ENCODE measurements at places on chromosomes 1 and 21.

- no peak overlapping the region for H3K4me3 ChIP-seq
- H3K27me3 ChIP-seq = no peaks in the 10 kb centered on the region
- no peaks in the 10 kb centered on the region for H3K36me3 ChIP-seq
- no peak for DNase-seq
These were observed 868.2 kb upstream of the CXADR start for GRCh38 chr21:16644685-16645084.

- no peak for DNase-seq
- H3K4me1 ChIP-seq = peaks cover 20% of the 10 kb centered on the region
- no peak overlapping the region for H3K4me3 ChIP-seq
- H3K27me3 ChIP-seq = no peaks in the 10 kb centered on the region
- H3K27ac ChIP-seq = no peak overlapping the region
These were observed 111.9 kb downstream of the DENND1B start for GRCh38 chr1:197663162-197663953.

- no peak for DNase-seq
- H3K4me1 ChIP-seq = peaks cover 37% of the 10 kb centered on the region
- H3K36me3 ChIP-seq = no peaks in the 10 kb centered on the region
- no peak overlapping the region for H3K27ac ChIP-seq
- no peaks in the 10 kb centered on the region for H3K27me3 ChIP-seq
These were observed 36.7 kb upstream of the ACTRT2 start for GRCh38 chr1:2984399-2985061.

- no peak overlapping the region for H3K27ac ChIP-seq
- H3K4me1 ChIP-seq = no peaks in the 10 kb centered on the region
- H3K27me3 ChIP-seq = no peaks in the 10 kb centered on the region
- no peak overlapping the region for H3K4me3 ChIP-seq
- H3K36me3 ChIP-seq = no peaks in the 10 kb centered on the region
These were observed 70.1 kb downstream of the KCNJ15 start for GRCh38 chr21:38326899-38327298.

GRCh38 chr1:35447278-35447677 lies 109.9 kb downstream of the KIAA0319L start:
- DNase-seq = no peak
- H3K27me3 ChIP-seq = no peaks in the 10 kb centered on the region
- no peak overlapping the region for H3K27ac ChIP-seq
- H3K36me3 ChIP-seq = no peaks in the 10 kb centered on the region

- H3K27ac ChIP-seq = no peak overlapping the region
- H3K4me1 ChIP-seq = peaks cover 7% of the 10 kb centered on the region
- no peak for DNase-seq
- H3K4me3 ChIP-seq = no peak overlapping the region
- H3K27me3 ChIP-seq = no peaks in the 10 kb centered on the region
These were observed 13.9 kb downstream of the UBIAD1 start for GRCh38 chr1:11286735-11287410.

- H3K27ac ChIP-seq = no peak overlapping the region
- no peaks in the 10 kb centered on the region for H3K27me3 ChIP-seq
- H3K4me3 ChIP-seq = no peak overlapping the region
- DNase-seq = no peak
These were observed 631.9 kb upstream of the ADGRL4 start for GRCh38 chr1:79638382-79638781.

DNA sequence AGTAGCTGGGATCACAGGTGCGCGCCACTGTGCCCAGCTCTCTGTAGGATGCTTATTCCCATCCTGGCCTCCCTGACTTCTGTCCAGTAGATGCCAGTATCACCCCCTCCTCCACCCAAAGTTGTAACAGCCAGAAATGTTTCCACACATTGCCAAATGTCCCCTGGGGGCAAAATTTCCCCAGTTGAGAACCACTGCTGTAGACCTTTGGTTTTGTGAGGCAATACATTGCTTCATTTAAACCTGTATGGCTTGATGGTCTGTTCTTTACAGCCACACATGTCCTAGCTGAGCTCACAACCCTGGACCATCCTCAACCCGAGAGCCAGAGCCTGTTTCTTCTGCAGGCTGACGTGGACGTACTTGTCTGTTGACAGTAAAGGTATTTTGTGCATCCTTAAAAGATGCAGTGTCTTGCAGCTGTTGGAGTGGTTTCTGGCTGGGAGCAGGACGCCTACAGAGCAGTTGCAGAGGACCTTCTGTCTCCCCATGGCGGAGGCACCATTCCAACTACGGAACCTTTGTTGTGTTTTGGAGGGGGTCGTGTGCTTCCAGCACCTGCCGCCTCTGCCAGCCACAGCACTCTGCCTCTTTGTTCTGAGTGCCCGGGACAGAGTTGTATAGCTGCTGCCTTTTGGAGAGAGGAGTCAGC lies 26.6 kb downstream of the DOP1B start:
- no peak overlapping the region for H3K4me3 ChIP-seq
- peaks cover 26% of the 10 kb centered on the region for H3K36me3 ChIP-seq
- no peaks in the 10 kb centered on the region for H3K4me1 ChIP-seq
- no peak for DNase-seq
- H3K27ac ChIP-seq = no peak overlapping the region
